ENCODE measurements at places on chromosomes 13 and 19.

DNA sequence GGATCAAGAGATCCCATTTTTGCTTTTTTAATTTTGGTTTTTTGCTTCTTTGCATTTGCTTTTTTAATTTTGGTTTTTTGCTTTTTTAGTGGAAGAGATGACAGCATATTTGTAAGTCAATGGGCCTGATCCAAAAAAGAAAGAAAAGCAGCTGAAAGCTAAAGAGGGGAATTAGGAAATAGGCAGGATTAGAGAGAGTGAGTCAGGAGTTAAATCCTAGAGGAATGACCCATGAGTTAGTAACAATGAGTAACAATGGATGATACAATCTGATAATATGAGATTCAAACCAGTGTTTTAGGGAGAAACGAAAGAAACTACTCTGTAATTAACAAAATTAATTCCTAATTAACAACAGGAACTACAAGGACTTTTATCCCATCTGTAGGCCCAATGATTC is 111.2 kb upstream of the SGCG start:
- DNase-seq, result no peak

GRCh38 chr13:25001476-25002206 is 94.3 kb upstream of the PABPC3 start:
- no peak for DNase-seq

- no peak for DNase-seq
Measured at GRCh38 chr13:94162289-94162688, 317.2 kb downstream of the DCT start.

DNA sequence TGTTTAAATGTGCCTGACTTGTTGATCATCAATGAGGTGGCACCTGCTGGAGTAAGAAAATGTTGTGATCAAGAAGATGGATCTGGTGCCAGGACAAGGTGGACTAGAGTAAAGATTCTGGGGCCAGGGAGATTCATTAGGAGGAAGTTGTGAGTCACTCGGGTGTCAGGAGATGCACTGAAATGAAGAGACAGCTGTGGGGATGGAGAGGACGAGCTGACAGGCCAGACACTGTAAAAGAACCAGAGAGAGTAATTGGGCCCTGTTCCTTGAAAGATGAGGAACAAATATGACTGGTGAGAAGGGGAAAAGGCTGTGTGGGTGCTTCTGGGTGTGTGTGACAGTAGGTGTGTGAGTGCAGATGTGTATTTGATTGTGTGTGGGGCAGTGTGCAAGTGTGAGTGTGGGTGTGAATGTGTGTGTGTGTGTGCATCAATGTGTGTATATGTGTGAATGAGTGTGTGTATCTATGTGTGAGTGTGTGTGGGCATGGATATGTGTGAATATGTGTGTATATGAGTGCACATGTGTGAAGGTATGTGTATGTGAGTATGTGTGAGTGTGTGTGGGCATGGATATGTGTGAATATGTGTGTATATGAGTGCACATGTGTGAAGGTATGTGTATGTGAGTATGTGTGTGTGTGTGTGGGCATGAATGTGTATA is 260.5 kb downstream of the RFC3 start:
- DNase-seq, result no peak

GRCh38 chr13:85536706-85537105 is 262.5 kb downstream of the SLITRK6 start:
- DNase-seq, result no peak

DNA sequence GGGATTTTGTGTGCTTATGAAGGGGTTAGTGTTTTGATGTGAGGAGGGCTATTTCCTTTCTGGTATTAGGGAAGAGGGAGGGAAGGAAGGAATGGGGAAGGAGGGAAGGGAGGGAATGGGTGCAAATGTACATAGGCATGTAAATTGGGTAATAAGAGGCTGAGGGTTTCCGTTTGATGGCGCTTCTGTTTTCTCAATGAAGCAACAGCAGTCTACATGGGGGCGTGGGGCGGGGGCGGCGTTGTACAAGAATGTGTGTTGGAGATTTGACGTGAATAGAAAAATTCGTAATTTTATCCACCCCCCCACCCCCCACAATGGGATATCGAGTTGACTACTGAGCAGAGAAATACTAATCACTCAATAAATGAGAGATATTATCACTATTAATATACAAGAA is 52.5 kb downstream of the PDS5B start:
- no peak for DNase-seq

DNA sequence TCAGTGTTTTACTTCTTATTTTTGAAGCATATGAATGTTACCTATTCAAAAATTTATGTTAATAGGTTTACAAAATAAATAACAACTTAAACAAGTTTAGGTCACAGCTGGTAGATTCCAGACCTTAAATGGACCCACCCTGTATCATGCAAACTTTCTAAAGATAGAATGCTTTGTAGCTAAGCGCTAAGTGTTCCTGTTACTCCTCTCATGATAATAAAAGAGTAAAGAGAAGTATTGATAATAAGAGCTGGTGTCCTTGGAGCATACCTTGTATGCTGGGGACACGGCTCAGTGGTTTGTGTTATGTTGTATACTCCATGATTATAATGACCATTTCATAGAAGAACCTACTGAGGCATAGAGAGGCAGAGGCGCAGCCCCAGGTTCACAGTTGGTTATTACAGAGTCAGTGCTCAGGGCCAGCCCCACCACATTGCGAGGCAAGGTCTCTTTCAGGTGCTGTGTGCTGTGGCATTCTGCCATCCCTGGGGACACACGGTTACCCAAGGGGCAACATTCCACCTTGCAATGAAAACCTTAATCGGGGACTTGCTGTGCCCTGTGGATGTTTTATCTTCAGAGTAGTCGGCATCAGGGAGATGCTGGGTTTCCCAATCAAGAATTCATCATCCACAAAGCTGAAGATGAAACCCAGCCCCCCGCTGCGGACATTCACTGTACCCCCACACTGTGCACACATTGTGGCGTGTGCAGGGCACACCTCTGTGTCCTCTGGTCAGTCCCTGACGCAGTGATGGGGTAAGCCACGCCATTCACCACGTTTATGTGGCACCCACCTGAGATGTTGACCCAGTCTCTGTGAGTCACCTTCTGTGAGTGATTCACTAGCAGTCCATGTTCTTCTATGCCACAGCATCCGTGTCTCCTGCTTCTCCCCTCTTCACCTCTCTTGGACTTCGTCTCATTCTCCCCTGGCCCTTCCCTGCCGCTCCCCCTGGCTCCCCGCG is 186.7 kb downstream of the COL4A1 start:
- DNase-seq, result no peak

DNA sequence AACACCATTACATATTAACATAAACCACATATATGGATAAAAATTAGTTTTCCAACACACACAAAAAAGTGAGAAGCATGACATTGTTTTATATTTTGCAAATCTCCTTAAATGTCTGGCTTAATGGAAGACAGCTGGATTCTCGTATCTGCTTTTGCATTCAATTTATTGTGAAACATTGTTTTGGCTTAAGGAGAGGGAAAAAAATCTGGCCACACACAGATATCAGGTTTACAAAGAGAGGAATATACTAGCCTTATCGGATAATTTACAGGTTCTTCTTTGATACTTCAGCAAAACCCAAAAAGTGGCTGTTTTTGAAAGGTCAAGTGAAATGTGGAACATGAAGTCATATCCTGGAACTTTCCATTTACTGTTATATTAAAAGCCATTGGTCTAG is 523.5 kb upstream of the ARGLU1 start:
- no peak for DNase-seq

DNA sequence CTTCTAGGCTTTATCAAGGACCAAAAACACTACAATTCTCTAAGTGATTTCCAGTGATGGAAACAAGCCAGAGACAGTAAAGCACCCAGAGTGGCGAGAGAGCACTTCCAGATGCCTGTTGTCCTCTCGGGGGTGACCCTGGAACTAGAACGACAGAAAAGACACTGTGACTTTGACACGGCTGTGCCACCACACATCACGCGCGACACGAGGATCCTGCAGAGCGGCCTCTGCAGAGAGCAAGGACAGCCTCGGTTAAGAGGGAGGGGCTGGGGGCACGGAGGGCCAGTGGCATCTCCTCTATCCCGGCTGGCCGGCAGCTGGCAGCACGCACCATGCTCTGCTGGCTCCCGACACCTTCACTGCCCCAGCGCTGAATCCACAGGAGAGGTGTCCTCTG is 42.3 kb downstream of the SUGP2 start:
- DNase-seq, result no peak

- DNase-seq, result no peak
Measured at GRCh38 chr13:63901630-63902029, 2486.0 kb upstream of the PCDH20 start.

- no peak for DNase-seq
Measured at GRCh38 chr19:54271106-54271505, 9.8 kb downstream of the LILRB2 start.

DNA sequence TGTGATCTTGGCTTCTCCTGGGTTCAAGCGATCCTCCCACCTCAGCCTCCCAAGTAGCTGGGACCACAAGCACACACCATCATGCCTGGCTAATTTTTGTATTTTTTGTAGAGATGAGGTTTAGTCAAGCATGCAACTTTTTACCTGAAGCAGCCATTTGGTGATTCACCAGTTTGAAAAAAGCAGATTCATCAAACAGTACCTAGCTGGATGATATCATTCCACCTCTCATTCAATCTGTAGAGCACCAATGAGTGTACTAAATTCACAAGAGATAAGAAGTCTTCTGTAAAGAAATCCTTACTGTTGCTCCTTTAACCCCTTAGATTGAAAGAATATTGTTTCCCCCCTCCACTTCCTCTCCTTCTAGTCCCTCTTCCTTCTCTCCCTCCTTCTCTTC is 261.1 kb upstream of the RFC3 start:
- no peak for DNase-seq

GRCh38 chr19:35911173-35911572 is 3.1 kb upstream of the TYROBP start:
- DNase-seq, result no peak

DNA sequence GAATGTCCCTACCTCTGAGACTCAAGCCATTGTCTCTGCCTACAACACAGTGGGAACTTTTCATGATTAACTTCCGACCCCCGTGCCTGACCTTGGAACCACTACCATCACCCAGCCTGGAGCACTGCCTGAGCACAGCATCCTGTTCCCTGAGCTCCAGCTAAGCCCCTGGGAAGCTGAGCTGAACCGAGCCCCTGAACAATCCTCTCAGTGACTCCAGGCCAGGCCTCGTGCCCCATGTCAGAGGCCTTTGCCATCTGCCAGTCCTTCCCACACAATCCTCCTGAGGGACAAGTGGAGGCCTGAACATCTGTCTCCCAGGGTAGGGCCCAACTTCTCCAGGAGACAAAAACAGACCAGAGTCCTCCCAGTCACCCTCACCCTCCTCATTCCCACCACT is 17.5 kb downstream of the CEACAM3 start:
- DNase-seq, result no peak

- no peak for DNase-seq
Measured at GRCh38 chr19:53823380-53824120, 564 bp downstream of the NLRP12 start.

GRCh38 chr13:27794921-27795717 is 2.8 kb downstream of the GSX1 start:
- DNase-seq, result no peak

DNA sequence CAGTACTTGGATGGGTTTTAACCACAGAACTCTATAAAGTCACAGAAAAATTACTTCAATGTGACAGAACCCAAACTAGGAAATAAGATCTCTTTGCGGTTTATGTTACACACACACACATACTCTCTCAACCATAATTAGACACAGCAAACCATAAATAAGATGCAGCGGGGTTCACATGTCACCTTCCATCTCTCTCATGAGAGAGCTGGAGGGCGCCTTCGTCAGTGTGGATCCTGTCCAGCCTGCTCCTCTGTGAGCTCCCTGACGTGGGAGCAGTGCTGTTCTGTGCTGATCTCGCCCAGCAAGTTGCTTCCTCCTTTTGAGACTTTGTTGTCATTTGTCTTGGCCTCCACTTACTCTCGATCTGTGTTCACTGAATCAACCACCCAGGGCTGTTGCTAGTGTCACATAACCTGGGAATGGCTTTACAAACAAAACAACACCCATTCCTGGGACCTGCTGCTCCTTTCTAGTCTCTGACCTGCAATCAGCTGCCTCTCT is 204.9 kb upstream of the KL start:
- no peak for DNase-seq

DNA sequence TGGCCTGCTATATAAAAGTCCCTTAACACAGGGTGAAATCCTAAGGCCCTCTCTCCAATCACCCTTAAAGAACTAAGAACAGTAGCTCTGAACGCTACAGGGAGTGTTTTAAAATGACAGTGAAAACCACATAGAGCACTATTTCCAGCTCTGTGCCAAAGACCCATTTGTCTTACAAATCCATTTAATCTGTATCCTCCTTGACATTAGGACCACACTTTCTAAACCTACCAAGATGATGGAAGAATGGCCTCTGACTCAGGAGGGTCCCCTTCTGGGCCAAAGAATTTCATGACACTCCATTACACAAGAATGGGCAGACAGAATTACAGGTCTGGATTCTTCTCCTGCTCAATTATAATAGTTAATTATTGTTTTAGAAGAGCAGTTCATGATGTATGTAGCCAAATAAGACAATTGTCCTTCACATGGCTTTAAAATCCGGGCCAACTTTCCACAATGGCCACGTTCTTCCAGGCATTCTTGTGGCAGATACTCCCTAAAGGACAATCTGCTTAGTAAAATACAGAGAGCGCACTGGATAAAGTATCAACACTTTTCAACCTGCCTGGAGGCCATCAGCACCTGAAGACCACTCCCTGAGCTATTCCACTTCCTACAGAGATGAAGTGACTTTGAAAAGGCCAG is 61.0 kb downstream of the STK24 start:
- no peak for DNase-seq

DNA sequence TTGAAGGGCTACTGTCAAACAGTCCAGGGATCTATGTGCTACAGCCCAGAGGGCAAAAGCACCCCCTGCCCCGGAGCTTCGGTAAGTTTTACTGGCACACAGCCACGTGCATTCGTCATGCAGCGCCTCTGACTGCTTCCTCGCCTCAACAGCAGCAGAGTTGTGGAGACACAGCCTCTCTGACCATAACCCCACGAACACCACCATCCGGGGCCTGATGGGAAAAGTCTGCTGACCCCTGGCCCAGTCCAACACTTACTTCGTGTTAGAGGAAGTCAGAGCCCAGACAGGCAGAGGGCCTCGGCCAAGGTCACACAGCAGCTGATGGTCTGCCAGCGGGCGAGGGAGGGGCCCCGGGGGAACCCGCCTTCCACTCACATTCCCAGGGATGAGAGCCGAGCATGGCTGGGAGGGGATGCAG is 5.1 kb downstream of the CBARP start:
- no peak for DNase-seq

DNA sequence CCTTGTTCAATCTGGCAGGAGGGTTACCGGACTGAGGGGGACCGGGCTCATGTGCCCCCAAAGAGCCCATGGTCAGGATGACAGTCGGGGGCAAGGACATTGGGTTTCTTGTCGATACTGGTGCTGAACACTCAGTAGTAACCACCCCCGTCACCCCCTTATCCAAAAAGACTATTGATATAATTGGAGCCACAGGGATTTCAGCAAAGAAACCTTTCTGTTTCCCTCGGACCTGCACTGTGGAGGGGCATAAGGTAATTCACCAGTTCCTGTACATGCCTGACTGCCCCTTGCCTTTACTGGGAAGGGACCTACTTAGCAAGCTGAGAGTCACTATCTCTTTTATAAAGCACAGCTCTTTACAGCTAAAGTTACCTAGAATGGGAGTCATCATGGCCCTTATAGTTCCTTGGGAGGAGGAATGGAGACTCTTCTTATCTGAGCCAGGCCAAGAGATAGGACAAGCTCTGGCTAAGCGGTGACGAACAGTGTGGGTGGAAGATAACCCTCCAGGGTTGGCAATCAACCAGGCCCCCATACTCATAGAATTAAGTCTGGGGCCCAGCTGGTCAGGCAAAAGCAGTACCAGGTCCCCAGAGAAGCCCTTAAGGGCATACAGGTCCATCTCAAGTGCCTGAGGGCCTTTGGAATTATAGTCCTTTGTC is 603.7 kb downstream of the UQCRFS1 start:
- no peak for DNase-seq

Measured in glutamatergic neuron (in vitro differentiated cells).